Stimulated activated CD4-positive, alpha-beta T cell treated with anti-CD3 and anti-CD28 coated beads, Interleukin-12 subunit alpha, Interleukin-12 subunit beta, amount 100 ng/mL, for 4 hours (primary cell): ENCODE measurements at places on chromosomes 1 and 21.

- DNase-seq = no peak
These were observed 213.0 kb downstream of the CRB1 start for GRCh38 chr1:197481101-197481500.

DNA sequence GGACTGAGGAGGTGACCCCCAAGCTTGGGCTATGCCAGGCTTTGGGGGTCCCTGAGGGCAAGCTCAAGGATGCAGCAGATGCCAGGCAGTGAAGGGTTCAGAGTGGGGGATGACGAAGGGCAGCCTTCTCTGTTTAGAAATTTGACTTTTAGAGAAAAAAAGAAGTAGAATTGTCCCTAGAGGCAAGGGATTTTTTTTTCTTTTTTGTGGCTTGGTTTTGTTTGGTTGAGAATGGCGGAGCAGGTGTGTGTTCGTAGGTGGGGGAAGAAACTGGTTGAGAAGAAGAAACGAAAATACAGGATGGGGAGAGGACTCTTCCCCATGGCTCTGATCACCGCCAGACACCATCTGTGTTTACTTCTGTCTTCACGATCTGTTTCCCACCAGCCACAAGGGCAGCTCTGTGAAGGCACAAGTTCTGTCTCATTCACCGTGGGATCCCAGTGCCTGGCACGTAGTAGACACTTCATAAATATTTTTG lies 8.2 kb downstream of the PLA2G5 start:
- DNase-seq = no peak

- DNase-seq = no peak
These were observed 240.7 kb downstream of the FOXD2 start for GRCh38 chr1:47678464-47678980.

DNA sequence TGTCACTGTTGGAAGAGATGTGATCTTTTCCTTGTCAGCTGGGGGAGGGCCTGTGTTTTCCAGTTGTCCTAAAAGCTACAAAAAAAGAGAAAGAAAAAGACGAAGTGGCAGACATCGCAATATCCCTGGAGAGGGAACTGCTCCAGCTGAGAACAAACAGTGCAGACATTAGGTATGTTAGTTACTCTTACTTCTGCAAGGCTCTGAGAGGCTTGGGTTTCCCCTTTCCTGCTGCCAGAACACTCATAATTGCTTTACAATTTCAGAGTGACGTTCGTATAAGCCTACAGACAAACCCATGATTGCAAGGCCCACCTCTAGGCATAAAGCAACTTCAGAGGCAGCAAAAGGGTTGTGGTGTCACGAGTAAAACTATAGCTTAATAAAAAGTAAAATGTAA lies 31.1 kb downstream of the CD160 start:
- DNase-seq = no peak

DNA sequence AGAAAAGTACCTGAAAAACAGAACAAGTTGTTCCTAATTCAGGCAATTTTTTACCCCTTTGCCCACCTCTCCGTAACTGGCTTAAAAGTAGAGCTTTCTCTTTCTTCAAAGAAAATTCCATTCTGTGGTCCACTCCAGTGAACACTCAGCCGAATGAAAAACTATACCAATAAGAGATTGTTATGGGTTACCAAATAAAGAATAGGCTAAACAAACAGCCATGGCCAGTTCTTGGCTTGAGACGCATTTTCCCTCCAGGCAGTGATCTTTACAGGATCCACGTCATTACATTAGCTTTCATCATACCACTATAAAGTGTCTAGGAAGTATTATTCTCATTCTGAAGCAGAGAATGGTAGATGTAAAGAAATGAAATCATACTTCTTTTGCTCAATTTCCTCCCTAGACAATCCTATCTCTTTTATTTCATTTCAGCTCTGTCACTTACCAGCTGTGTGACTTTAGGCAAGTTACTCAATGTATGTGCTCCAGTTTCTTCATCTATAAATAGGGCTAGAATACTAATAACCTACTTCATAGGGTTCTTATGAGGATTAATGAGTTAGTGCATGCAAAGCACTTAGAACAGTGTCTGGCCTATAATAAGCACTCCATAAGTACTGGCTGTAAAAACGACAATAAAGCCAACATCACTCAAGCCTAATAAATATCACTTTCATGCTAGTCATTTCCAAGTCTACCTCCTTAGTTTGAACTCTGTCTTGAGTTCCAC lies 26.5 kb upstream of the TRIM45 start:
- no peak for DNase-seq

DNA sequence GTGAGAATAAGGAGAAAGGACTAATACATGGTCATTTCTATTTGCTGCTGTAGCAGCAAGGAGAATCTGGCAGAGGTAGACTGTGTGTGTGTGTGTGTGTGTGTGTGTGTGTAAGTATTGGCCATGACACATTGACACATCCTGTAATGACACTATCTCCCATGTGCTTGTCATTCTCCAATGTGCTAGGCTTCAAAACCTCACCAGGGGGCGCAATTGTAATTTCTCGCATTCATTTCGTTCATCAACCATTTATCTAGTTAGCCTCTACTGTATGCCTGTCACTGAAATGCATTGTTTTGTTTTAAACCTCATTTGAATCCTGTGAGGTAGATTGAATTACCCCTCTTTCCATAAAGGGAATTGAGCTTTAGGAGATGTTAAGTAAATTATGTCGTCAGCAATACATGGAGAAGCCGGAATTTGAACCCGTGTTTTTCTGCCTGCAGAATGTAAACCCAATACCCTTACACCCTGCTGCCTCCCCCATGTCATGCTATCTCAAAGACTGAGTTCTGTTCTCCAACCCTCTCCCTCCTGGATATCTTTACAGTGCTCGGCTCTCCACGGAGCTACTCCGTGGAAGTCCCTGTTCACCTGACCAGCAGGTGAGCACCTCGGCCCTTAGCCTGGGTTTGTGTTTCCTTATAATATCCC lies 100.8 kb downstream of the UCK2 start:
- DNase-seq = peak; percentile 25

- no peak for DNase-seq
These were observed 165.1 kb downstream of the TGFB2 start for GRCh38 chr1:218510153-218510772.

- DNase-seq = no peak
These were observed 649.7 kb downstream of the PLPP3 start for GRCh38 chr1:55929652-55930051.
